Suppressor macrophage (primary cell): ENCODE measurements at places on chromosomes 7 and 10.

DNA sequence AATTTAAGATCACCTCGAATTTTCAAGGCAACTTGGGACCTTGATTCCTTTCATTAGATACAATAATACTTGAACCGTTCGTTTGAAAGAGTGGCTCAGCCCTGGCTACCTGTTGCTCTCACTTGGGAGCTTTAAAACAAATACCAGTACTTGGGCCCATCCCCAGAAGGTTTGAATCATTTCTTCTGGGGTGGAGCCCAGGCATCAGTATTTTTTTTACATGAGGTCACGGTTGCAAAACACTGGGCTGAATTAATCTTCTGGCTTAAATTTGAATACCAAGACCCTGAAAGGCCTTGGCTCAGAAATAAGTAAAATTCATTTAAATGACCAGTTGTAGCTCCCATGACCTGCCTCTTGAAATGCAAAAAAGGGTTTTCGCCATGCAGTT, 214.9 kb downstream of the CREB5 start:
- no peak for DNase-seq

DNA sequence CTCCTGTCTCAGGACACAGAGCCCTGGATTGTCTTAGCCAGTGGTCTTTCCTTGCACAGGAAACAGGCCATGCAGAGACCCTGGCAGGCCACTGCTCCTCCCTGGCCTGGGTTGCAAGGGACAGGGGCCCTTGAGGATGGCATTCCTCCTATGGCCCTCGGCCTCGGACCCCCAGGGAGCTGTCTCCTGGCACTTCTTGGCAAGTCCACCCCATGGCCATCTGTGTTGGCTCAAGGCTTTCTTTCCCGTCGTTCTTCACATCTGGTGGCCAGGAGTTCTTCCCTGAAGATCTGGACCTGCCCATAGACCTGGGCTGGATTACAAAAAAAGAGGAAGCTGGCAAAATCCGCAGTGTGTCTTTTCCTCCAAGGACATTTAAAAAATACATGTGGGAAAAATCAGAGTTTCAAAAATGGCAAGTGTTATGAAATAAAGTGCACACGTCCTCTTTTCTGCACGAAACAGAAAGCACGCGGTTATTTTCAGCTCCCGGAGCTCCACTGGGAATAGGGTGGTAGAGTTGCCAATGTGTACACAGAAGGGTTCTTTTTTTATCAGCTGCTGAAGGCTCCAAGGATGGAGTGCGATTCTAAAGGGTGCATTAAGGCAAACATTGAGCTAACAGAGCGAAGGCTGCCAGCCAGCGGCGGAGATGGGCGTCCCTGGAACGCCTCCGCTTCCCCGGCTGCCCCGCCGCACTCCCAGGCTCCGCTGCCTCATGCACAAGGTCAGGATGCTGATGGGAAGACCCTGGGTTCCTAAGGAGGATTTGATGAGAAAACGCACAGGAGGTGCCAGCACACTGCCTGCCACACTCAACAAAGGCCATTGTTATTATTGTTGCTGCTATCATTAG, 62.8 kb upstream of the FAM20C start:
- peak; percentile 91 for DNase-seq

GRCh38 chr10:72248468-72249151, 25.1 kb upstream of the DDIT4 start:
- DNase-seq, result peak; percentile 22

- no peak for DNase-seq
Measured at GRCh38 chr10:86443936-86444335, 77.3 kb upstream of the GRID1 start.

DNA sequence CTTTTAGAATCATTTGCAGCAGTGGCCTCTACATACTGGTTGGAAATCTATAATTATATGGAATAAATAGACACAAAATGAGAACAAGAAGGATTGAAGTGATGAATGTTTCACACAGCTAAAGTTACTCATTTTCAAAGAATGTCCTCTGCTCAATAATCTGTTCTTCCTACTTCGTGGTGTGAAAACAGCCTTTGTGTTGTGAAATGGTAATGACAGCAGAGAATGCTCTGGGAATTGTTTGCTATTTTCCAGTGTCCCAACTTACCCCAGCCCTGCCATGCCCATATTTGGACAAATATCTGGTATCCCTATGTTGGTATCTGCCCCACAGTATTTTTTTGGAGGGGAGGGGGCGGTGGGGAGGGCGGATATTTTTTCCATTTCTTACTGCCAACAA, 130.4 kb downstream of the GLI3 start:
- DNase-seq, result no peak

- DNase-seq, result no peak
Measured at GRCh38 chr10:59068581-59069191, 107.8 kb upstream of the PHYHIPL start.

GRCh38 chr7:145030754-145031153, 194.9 kb upstream of the TPK1 start:
- no peak for DNase-seq

DNA sequence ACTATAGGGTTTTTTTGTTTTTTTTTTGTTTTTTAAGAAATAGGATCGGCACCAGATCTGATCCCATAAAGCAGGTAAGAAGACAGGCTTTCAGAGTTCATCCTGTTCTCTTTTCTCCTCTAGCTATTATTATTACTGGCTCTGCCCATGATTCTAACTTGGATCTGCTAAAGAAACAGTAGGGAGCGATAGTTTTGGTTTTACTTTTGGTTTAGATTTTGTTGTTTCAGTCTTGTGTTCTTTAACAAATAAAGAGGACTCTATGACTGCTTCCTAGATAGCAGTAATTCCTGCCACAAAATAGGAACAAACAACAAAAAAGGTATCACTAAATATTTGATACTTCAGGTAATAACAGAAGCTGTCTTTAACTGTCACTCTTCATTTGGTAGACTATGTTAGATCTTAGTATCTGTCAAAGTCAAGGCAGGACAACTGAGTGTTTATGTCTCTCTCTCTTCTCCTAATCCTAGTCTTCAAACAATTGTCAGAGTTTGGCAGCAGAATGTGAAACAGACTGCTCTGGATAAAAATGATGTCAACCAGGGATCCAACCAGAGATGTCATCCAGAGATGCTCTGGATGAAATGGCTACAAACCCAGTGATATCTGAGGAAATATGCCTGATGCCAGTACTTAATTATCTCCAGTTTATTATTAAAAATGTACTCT, 99.8 kb downstream of the KMT2C start:
- no peak for DNase-seq

DNA sequence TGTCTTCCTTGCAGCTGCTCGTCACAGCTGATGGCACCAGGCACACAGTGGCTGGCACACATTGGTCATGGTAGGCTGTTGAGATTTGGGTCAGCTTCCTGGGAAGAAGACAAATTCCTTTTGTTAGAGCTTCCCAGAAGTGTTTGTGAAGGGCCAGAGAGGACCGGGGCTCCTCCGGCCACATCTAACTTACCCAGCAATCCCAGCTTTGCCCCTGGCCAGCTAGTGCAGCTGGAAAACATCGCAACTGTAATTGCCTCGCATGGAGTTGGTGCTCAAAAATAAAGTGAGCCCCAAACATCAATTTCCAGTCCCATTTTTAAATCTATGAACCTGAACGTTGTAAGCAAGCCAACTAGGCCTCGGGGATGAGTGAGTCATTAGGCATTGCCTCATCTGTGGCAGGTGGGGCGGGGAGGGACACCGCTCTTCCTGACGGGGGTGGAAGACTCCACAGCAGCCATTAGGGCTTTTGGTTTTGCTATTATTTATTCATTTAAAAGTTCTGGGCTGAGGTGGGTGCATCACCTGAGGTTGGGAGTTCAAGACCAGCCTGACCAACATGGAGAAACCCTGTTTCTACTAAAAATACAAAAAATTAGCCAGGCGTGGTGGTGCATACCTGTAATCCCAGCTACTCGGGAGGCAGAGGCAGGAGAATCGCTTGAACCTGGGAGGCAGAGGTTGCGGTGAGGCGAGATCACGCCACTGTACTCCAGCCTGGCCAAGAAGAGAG, 12.4 kb downstream of the CPA5 start:
- DNase-seq, result no peak

- no peak for DNase-seq
Measured at GRCh38 chr10:50550291-50550839, 73.4 kb downstream of the SGMS1 start.

DNA sequence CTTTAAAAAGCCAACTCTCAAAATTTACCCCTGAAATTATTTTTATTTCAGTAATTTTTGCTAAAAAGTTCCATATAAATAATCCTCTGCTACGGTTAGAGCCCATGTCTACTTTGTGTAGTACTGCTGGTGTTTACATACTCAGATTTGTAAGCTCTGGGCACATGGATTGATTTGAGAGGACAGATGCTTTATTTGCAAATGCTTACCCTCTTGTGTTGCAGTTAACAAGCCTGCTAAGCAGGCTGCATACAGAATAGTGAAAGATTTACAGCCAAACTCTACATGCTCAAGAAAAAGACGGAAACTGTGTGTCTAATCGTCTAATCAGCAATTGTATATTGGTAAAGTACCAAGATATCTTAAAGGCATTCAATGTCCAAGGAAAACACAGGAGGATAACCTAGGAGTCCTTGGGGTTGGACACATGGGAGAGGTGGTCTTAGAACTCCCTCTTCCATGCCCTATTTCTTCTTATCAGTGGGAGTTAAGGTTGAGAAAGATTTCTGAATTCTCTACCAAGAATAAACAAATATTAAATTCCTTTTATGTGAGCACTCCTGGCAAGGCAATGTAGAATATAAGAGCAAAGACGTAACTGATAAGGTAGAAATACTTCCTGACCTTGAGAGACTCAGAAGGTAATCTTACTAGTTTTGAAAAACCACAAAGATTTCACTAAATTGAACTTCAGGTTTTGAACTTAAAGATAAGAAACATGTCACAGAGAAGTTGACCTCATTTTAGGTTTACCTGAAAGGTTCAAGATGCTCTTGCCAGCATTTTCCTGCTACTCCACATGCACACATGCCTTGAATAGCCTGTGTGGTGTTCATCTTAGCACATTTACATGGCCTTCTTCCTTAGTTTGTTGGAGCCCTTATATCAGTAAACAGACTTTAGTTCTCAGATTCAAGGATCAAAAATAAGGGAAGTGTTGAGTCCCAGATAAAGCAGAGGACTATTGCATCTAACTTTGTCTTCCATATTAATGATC, 1216.5 kb downstream of the SORCS3 start:
- DNase-seq, result no peak

DNA sequence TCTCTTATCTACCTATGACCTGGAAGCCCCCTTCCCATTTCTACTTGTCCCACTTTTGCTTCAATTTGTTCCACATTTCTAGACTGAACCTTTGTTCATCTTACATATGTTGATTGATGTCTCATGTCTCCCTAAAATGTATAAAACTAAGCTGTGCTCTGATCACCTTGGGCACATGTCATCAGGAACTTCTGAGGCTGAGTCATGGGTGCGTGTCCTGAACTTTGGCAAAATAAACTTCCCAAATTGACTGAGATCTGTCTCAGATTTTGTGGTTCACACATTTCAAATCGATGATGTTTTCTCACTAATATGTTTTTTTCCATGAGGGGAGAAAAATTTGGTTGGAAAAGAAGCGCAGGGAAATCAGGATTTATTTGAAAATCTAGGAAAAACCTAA, 406.2 kb upstream of the LRRTM3 start:
- no peak for DNase-seq

- no peak for DNase-seq
Measured at GRCh38 chr7:3616306-3616705, 315.3 kb downstream of the SDK1 start.

DNA sequence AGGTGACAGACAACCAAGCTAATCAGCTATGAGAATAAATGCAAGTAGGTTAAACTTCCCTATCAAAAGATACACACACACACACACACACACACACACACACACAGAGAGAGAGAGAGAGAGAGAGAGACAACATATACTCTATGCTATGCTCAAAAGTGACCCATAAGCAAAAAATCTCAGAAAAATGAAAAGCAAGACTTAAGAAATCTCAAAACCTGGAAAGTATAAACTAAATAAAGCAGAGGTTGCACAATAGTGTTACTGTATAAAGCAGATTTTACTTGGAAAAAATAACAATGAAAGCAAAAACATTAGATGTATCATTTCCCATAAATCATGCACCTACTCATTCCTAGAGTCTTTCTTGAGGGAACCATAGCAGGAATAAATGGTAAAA, 221.5 kb downstream of the INHBA start:
- no peak for DNase-seq

DNA sequence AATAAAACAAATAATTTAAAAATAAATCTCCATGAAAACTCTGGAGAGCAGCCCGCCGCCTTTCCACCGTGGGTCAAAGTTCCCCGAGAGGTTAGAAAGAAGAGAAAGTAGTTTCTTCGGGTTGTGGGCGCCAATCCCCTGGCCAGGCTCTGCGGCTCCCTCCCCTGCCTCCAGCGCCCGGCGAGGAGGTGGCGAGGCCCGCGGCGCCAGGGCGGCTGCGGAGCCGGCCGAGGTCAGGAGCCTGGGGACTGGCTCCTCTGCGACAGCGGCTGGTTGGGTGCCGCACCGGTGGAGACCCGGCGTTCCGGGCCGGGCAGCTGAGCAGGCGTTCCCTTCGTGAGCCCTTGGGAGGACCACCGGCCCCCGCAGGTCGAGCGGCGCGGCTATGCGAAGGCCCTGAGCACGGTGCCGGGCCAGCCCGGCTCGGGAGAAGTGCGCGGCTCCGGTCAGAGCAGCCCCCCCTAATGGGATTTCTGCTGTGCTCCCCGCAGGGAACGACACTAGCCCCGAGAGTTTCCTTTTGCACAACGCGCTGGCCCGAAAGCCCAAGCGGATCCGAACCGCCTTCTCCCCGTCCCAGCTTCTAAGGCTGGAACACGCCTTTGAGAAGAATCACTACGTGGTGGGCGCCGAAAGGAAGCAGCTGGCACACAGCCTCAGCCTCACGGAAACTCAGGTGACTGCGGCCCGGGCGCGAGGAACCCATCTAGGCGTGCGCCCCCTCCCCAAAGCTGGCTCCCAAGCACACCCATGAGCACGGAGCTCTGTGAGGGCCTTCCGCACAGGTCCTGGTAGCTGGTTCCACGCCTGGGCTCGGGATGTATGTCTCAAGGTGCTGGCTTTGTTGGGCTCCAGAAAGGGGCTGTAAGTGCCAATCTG, 2.8 kb downstream of the EMX2 start:
- DNase-seq, result no peak

DNA sequence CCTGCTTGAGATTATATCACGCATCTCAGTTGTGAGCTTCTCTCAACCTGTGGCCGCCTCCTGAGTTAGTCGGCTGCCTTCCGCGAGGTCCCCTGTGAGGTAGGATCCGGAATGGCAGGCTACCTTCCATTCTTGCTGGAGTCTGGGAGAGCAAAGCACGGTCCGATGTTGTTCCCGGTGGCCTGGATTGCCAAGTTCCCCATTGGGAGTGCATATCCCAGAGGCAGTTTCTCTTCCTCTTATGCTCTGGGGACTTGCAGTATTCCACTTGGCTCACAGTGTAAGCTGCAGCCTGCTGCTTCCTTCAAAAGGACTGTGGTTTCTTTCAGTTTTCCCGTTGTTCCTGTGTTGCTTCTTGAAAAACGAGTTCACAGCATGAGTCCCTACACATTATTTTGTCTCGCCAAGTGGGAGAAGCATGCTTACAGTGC, 225.4 kb upstream of the ZWINT start:
- no peak for DNase-seq
